Stimulated activated CD4-positive, alpha-beta T cell treated with anti-CD3 and anti-CD28 coated beads, Interleukin-12 subunit alpha, Interleukin-12 subunit beta, amount 100 ng/mL, for 48 hours (primary cell): ENCODE measurements at places on chromosomes 6 and 20.

GRCh38 chr20:13173201-13173600 lies 47.9 kb upstream of the ISM1 start:
- no peak for DNase-seq

- DNase-seq: peak; percentile 2
Measured at GRCh38 chr6:40912158-40912946, 126.7 kb downstream of the UNC5CL start.

GRCh38 chr6:111228094-111228493 lies 140.8 kb downstream of the SLC16A10 start:
- DNase-seq: no peak

DNA sequence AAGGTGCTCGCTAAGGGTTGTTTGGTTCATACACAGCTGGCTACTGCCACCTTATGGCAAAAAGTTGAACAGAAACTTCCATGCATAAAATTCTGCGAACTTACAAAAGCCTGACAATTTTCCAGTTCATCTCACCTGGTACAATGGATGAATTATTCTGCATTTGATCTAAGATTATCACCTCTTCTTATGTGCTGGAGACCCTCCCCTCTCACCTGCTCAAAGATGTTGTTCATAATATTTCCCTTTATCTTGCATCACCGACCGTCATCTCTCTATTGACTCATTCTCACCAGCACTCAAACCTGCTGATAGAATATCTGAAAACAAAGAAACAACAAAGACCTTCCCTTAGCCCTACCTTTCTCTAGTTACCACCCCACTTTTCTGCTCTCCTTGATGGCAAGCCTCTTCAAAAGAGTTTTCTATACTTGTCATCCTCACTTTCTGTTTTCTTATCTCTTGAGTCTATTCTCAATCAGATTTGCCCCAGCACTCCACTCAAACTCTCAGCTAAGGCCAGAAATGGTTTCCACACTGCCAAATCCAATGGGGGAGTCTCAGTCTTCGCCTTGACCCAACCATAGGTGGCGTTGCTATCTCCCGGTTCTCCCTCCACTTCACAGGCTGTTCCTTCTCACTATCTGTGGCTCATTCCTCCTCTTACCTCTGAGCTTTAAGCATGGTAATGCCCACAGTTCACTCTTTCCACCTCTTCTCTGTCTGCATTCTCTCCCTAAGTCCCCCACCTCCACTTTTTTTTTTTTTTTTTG lies 25.8 kb downstream of the SNRNP48 start:
- DNase-seq: no peak

GRCh38 chr6:12950976-12951375 lies 234.4 kb downstream of the PHACTR1 start:
- DNase-seq: no peak

- peak; percentile 58 for DNase-seq
Measured at GRCh38 chr6:41278699-41279405, 7.6 kb downstream of the TREM1 start.

DNA sequence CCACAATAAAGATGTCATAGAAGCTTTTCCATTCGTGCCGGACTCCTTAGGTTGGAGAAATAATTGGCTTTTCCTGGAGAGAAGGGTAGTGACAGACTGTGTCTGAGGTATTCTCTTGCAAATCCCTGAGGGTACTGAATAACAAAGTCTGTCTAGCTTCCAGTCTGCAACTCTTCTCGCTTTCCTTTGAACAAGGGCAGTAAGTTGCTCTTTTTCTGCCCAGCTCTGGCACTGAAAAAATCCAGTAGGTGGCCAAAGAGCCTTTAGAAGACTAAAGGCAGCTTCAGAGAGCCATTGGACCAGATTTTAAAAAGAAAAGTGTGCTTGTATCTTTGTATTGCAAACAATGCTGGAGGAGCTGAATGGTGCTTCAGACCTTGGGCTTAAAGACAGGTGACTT lies 20.7 kb upstream of the RREB1 start:
- DNase-seq: no peak

DNA sequence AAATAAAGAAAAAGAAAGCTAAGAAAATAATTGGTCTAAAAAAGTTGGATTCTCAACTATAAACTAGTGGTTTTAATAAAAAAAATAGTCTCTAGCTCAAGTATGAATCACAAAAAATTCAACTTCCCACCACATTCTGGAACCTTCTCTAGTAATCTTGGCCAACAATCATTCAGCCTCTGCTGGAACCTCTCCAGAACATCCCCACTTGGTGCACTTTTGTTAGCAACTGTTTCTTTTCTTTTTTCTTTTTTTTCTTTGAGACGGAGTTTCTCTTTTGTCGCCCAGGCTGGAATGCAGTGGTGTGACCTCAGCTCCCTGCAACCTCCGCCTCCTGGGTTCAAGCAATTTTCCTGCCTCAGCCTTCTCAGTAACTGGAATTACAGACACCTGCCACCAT lies 35.7 kb downstream of the TXLNB start:
- DNase-seq: no peak

DNA sequence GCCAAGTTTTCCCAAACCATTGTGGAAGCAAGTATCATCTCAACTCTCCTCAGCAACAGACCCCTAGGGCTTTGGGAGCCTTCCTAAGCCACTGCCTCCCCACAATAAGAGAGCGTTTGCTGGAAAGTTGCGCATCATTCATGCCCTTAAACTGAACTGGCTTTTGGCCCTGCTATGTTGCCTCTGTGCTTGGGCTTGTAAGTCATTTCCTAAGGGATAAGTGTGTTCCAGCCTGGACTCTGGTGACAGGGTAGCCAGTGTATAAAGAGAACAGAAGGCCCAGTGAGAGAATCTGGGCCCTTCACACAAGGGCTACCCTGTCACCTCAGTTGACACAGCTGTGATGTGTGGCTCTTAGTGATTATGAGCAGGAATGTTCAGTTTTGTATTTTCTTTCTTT lies 77.8 kb downstream of the COL9A1 start:
- no peak for DNase-seq

- no peak for DNase-seq
Measured at GRCh38 chr6:162385980-162386379, 341.6 kb downstream of the PRKN start.

DNA sequence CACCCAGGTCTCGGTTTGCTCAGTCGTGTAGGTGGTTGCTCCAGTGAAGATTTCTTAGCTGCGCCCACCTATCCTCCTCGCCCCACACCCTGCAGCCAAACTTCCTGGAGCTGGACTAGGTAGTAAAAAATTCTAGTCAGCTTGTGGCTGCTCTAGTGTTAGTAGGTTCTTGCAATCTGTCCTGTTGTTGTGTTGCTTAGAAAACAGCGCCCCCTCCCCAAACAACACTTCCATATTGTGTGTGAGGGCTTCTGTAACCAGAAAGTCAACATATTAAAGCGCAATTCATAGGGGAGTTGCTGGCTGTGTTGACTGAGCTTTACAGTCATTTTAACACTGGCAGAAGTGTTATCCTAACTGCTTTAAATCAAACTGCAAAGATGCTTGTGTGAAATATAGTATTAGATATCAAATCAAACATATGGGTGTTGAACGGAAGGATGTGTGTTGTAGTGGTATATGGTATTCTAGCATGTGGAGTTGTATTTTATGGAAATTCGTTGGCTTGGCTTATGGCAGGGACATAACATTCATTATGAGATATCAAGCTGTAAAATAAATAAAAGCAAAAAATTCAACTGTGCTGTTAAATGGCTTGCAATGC lies 122.5 kb downstream of the ARID1B start:
- DNase-seq: no peak

DNA sequence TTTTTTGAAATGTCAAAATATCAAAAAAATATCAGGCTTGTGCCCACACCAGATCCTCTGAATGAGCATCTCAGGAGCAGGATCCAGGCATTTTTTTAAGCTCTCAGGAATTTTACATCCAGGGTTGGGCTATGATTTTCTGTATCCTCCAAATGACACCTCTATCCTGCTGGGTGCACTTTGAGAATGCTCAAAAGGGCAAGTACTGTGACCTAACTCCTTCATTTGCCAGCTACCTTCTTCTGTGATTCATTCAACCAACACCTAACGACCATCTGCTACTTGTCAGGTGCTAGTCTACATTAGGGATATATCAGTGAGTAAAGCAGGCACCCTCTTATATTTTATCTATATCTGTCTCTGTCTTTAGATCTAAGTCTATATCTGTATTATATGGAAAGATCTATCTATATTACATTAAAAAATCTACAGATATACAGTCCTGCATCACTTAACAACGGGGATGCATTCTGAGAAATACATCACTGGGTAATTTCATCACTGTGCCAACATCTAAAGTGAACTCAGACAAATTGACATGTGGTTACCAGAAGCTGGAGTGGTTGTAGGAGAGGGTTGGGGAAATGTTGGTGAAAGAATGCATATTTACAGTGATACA lies 131.6 kb downstream of the KIF16B start:
- DNase-seq: no peak

DNA sequence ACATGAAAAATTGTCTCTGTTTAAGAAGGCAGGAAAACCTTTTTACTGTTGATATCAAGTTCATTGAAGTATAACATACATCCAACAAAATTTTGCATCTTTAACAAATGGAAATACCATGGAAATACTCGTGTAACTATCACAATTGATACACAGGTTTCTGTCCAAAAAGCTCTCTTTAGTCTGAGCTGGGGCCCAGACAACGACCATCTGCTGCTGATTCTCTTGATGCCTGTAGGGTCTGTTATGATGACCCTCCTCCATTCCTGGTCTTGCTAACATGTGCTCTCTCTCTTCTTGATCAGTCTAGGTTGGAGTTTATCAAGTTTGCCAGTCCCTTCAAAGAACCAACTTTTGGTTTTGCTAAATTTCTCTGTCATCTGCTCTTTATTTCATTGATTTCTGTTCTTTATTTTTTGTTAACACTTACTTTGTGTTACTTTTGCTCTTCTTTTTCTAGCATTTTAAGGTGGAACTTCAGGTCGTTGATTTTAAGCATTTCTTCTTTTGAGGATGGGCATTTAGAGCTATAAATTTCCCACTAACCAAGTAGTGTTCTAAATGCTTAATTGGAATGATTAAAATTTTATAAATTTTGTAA lies 116.8 kb downstream of the PSMB1 start:
- DNase-seq: no peak

DNA sequence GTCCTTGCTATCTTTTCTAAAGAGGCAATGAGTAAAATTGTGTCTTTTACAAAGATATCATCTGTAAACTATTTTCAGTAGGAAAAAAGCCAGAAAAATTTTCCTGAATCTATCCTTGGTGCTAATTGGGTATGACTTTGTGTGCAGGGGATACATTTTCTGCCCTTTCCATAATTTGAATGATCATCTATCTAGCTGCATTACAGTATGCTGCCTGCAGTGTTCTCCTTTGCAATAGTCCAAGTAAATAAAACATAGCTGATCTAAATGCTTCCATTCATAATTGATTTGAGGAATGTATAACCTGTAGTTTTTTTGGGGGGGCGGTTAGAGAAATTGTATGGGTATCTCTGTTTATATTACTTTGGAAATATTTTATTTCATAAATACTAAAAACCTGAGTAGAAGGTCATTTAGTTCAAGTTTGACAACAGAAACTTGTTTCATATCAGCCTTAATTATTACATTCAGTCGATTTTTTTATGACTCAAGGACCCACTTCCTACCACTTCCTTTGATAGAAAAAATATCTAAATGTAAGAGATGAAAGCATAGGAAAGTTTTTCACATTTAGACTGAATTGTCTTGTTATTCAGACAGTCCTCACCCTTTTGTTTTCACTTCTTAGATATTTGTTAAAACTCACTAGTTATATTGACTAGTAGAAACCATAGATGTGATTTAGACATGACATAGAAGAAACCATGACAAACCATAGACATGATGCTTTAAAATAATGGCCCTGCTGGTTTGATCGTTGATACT lies 75.3 kb downstream of the AIG1 start:
- no peak for DNase-seq

- DNase-seq: no peak
Measured at GRCh38 chr6:30645989-30646388, 944 bp upstream of the C6orf136 start.

DNA sequence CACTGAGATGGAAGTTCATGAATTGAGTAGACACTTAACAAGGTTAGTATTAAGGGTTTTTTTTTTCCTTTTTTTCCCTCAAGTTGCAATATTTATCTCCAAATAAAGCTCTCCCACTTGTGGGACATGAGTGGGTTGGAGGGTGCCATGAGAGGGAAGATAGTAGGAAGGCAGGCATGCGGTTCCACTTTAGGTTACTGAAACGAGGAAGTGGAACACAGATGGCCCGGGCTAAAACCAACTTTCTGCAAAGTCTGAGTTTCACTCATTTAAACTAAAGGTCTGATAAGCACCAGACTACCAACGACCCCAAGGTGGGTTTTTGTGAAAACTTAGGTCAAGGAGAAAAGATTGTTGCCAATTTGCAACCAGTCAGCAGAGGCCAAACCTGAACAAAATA lies 42.2 kb downstream of the TBC1D7 start:
- DNase-seq: no peak

- DNase-seq: no peak
Measured at GRCh38 chr6:56794421-56794820, 151.7 kb upstream of the DST start.

- DNase-seq: no peak
Measured at GRCh38 chr6:16031278-16031981, 97.5 kb upstream of the MYLIP start.

DNA sequence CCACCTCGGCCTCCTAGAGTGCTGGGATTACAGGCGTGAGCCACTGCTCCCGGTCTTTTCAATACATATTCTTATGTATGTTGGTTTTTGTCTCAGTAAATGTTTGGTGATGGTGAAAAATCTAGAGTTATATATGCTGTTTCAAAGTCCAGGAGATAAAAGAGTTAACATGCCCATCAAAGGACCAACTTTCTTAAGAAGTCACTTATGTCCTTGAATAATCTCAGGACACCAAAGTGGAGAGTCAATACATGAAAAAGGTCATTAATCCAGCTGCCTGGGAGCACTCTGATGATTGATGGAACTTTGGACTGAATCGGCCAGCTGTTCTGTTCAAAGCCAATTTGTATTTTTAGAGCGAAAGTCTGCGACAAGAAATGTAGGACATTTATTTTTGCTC lies 59.8 kb upstream of the HDAC2 start:
- no peak for DNase-seq

GRCh38 chr6:152240436-152240835 lies 396.7 kb downstream of the SYNE1 start:
- DNase-seq: no peak

- DNase-seq: no peak
Measured at GRCh38 chr6:86355271-86355670, 582.1 kb upstream of the HTR1E start.

DNA sequence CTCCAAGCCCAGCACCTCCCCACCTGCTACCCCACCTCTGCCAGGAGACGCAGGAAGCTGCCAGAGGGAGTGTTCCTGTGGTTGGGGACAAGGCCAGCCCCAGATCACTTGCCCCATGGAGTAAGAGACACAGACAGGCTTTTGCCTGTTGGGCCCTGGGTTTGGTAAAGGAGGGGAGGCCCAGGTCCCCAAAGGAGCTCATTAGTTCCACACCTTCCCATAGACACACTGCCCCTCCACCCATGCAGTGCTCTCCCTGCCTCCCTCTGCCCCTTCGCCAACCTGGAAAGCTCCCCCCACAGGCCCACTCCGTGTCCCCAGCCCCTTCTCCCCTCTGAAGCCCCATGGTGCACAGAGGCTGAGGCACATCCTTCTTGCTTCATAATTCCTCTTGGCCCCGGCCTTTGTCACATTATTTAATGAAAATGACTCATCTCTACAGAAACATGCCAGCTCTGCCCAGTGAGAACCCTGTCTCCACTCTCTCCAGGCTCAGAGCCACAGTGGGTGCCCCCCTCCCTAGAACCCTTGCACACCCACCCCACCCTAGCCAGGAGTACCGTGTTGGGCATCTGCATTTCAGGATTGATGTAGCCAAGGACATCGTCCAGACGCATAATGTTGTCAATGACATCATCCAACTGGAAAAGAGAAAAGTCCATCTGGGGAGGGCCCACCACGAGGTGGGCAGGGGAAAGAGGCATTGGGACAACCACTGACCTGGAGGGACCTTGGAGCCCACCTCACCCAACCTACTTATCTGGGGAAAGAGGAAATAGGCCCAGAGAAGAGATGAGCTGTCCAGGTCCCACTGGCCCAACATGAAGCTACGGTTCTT lies 46.0 kb downstream of the TFEB start:
- no peak for DNase-seq
